ENCODE measurements at places on chromosomes 4 and X.
A peak's percentile ranks its signal among the peaks of the same experiment; 100 is the strongest.

DNA sequence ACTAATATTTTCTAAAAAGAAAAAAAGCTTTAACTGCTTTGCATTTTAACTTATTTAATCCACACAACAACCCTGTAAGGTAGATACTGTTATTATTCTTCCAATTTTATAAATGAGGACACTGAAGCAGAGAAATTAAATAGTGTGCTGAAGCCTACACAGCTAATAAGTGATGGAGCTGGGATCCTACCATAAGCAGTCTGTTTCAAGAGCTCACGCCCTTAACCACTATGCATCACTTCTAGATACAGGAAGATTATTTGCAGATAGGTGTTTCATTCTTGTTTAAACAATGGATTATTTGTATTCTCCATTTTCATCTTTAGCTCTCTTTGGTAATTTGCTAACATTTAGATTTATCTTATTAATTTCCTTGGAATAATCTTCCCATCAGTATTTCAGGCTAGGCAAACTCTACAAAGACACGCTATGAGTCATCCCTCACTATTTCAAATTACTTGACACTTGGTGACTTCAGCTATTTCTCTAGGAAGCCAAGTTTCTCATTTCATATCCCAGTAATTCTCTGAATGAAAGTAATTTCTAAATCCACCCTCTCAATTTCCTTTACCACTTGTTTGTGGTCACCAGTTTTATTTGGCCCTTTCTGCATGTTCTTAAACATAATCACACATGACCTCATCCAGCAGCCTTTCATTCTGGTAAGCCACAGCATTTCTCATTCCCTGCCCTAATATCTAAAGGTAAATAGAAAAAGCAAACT lies 67.3 kb downstream of the ASB9 start:
- H3K27ac ChIP-seq: peak overlapping the region; percentile 1
- H3K4me3 ChIP-seq: no peak overlapping the region
- H3K36me3 ChIP-seq: peaks cover 6% of the 10 kb centered on the region

GRCh38 chr4:153465615-153466080 lies 512 bp upstream of the TMEM131L start:
- H3K4me1 ChIP-seq: peaks cover 32% of the 10 kb centered on the region
- H3K27ac ChIP-seq: peak overlapping the region; percentile 96
- DNase-seq: peak; percentile 45
- peak overlapping the region; percentile 87 for H3K4me3 ChIP-seq
- peaks cover 28% of the 10 kb centered on the region for H3K36me3 ChIP-seq

DNA sequence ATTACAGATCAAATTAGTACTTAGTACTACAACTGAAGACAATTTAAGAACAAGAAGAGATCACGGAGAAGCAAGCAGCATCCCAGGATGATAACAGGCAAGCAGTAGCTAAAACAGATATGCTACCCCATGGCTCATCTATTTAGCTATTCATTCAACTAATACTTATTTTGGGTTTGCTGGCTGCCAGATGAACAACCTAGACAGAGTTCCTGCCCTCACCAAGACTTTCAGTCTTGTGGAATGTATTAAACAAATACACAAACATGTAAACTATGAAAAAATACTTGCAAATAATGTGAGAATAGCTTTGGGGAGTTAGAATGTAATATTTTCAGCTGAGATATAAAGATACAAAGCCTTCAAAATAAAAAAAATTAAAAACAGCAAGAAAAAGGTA lies 2.4 kb upstream of the CORIN start:
- peak overlapping the region; percentile 38 for H3K27ac ChIP-seq
- peaks cover 29% of the 10 kb centered on the region for H3K4me1 ChIP-seq
- no peak overlapping the region for H3K4me3 ChIP-seq
- DNase-seq: no peak

DNA sequence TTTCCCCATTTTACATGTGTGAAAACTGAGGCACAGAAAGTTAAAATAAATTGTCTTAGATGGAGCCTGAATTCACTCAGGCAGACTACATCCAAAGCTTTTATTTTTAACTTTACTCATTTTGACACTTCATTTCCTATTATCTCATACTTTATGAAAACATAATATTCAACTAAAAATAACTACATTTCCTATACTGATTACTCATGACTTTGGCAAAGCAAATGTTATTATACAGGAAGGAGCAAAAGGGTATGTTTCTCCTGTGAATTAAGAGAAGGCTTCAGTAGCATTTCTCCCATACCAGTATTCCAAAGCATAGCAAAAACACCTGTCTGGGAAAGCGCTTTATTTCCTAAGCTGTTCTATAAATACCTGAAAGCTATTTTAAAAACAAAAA lies 178.6 kb downstream of the ADAMTS3 start:
- H3K27ac ChIP-seq: no peak overlapping the region
- H3K36me3 ChIP-seq: no peaks in the 10 kb centered on the region
- no peak overlapping the region for H3K4me3 ChIP-seq
- no peak for DNase-seq

DNA sequence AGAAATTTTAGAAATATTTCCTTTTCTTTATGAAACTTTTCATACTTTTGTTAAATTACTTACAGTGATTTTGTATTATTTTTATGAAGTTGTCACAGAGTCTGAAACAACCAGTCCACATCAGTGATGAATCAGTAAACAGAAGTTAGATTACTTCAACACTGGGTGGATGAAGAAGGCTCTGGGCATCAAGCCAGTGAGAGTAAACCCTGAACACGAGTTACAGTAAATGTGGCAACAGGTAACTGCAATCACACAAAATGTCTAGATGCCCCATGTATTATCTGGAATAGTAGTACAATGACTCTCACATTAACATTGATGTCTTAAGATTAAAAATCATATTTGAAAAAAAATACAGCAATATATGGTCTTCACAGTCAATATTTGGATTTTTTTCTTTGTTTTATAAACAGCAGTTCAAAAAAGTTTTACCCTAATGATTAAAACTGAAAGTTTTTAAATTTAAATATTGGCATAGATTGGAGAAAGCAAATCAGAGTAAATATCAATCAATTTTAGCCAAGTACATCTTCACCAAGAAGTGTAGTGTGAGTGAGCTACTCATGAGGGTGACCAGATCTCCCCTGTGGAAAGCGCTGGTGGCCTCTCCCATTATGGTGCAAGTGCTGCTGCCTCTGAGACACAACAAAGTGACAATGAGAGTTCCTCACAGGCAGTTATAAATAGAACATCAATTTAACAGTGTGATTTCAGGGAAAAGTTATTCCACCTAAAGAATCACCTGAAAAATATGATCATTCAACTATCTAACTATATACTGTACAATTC lies 63.2 kb upstream of the UGT2B7 start:
- H3K4me1 ChIP-seq: no peaks in the 10 kb centered on the region
- H3K36me3 ChIP-seq: no peaks in the 10 kb centered on the region
- no peaks in the 10 kb centered on the region for H3K27me3 ChIP-seq
- no peak for DNase-seq
- H3K4me3 ChIP-seq: no peak overlapping the region

- H3K27me3 ChIP-seq: peaks cover 4% of the 10 kb centered on the region
- peaks cover 14% of the 10 kb centered on the region for H3K4me1 ChIP-seq
- DNase-seq: no peak
- H3K36me3 ChIP-seq: no peaks in the 10 kb centered on the region
- no peak overlapping the region for H3K4me3 ChIP-seq
Measured at GRCh38 chrX:40543661-40544328, 37.0 kb upstream of the ATP6AP2 start.

DNA sequence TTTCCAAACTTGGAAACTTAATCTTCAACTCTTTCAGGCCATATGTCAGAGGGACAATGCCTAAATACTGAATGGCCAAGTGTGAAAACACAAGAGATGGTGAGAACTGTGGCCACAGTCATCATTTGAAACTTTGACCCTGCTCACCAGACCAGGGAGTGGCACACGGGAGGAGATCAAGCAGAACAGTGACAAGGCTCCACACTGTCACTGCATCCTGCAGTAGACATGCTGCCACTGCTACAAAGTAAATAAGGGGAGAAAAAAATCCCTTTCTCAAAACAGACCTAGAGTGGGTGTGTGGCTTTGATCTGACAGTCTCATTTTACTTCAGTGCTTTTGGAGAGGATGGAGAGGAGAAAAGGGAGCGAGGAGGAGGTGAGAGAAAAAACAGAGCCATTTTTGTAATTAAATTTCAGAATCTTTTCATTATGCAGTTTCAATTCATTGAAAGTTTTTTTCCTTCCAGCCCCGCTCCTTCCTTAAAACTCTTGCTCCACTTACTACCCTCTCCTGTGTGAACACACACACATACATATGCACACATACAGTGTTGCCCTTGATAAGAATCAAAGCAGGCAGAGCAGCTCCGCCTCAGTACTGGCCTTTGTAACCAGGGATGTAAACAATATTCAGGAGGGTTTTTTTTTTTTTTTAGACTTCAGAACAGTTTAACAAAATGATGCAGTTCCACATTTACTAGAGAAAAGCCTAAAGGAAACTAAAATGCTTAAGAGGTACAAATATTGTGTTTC lies 34.4 kb downstream of the NEXMIF start:
- no peak overlapping the region for H3K27ac ChIP-seq
- no peaks in the 10 kb centered on the region for H3K36me3 ChIP-seq

- no peak for DNase-seq
- H3K4me3 ChIP-seq: no peak overlapping the region
- H3K36me3 ChIP-seq: no peaks in the 10 kb centered on the region
- H3K4me1 ChIP-seq: no peaks in the 10 kb centered on the region
Measured at GRCh38 chr4:129394635-129395034, 298.7 kb downstream of the C4orf33 start.

DNA sequence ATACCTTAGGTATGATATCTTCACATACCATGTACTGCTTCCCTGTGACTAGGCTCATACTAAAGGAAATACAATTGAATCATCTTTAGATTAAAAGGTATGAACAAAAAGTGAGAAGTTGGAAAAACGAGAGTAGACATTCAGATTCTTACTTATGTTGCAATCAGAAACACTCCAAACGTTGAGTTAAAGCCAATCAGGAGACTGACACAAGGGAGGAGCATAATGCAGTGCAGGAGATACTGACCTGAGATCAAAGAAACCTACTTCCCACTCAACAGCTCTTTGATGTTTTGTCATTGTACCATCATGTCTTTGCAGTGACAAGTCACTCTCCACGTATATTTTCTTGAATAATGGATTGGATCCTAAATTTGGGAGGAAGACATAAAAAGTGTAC lies 8.9 kb upstream of the PCDH18 start:
- no peak for DNase-seq
- no peak overlapping the region for H3K4me3 ChIP-seq
- H3K27ac ChIP-seq: no peak overlapping the region
- H3K36me3 ChIP-seq: no peaks in the 10 kb centered on the region

DNA sequence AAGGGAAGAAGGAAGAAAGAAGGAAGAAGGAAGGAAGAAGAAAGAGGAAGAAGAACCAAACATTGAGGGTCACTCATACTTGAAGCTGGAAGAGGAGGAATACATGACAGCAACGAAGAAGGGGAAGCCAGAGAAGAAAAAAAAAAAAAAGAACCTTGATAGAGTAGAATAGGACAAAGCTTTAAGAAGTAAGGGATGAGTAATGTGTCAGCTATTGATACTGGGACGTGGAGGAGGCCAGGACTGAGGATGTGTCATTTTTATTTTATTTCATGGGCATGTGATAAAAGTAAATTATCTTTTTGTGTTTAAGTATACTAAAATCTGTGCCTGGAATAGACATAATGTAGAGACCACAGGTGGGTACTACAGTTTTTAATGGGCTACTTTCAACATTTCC lies 6.4 kb downstream of the EDA2R start:
- H3K4me1 ChIP-seq: no peaks in the 10 kb centered on the region
- no peak overlapping the region for H3K4me3 ChIP-seq
- DNase-seq: no peak
- H3K27me3 ChIP-seq: no peaks in the 10 kb centered on the region
- H3K36me3 ChIP-seq: no peaks in the 10 kb centered on the region
- H3K27ac ChIP-seq: no peak overlapping the region

DNA sequence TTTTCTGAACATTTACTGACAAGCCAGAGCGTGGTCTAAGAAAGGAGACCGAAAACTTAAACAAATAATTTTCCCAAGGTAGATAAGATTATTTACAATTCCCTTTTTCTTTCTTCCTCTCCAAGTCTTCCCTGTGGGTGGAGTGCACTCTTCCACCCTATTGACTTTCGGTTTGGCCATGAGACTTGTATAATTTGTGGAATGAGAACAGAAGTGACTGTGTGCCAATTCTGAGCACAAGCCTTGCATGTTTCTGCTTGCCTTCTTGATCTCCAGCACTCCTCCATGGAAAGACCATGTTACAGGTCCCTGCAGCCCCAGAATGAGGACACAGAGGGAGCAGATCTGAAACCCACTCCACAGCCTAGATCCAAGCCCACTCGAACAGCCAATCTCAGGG lies 150.0 kb upstream of the HPGD start:
- H3K27me3 ChIP-seq: peaks cover 5% of the 10 kb centered on the region
- H3K27ac ChIP-seq: no peak overlapping the region
- DNase-seq: no peak
- H3K4me1 ChIP-seq: no peaks in the 10 kb centered on the region

GRCh38 chrX:139759637-139760036 lies 51.7 kb upstream of the MCF2 start:
- peaks cover 2% of the 10 kb centered on the region for H3K4me1 ChIP-seq
- no peaks in the 10 kb centered on the region for H3K27me3 ChIP-seq
- H3K27ac ChIP-seq: no peak overlapping the region
- H3K4me3 ChIP-seq: no peak overlapping the region

GRCh38 chrX:11399489-11400094 lies 106.4 kb downstream of the AMELX start:
- no peak for DNase-seq
- no peak overlapping the region for H3K27ac ChIP-seq
- H3K36me3 ChIP-seq: no peaks in the 10 kb centered on the region
- H3K27me3 ChIP-seq: no peaks in the 10 kb centered on the region
- H3K4me1 ChIP-seq: no peaks in the 10 kb centered on the region

DNA sequence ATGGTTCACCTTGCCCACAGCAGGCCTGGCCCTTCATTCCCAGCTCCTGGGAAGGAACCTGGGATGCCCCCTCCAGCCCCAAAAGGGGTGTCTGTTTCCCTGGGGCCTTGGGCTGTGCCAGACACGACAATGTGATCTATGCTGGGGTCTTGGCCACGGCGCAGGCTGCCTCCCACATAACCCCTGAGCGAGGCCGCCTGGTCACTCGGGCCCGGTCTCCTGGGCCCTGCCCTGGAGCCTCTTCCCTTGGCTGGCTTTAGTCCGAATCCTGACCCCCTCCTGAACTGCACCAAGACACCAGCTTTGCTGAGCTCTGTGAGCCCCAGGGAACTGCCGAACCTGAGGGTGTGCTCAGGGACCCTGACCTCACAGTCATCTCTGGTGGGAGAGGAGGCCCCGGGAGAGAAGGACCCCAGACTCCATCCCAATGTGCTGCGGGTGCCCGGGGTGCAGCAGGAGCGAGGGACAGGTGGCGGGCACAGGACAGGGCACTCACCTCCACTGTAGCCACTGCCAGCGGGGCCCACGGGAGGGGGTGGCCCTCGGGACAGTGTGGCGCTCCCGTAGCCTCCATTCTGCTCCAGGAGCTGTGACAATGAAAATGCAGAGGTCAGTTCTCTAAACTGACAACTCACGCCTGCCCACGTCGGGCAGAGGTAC lies 42.0 kb downstream of the GAK start:
- H3K36me3 ChIP-seq: peaks cover 12% of the 10 kb centered on the region
- H3K27me3 ChIP-seq: no peaks in the 10 kb centered on the region
- H3K4me1 ChIP-seq: no peaks in the 10 kb centered on the region
- no peak overlapping the region for H3K4me3 ChIP-seq
- no peak for DNase-seq

- H3K36me3 ChIP-seq: peaks cover 71% of the 10 kb centered on the region
- peaks cover 2% of the 10 kb centered on the region for H3K4me1 ChIP-seq
- no peak overlapping the region for H3K4me3 ChIP-seq
- H3K27ac ChIP-seq: no peak overlapping the region
Measured at GRCh38 chr4:145001635-145002034, 96.4 kb downstream of the ANAPC10 start.
